ENCODE measurements at places on chromosomes 16 and 17.

DNA sequence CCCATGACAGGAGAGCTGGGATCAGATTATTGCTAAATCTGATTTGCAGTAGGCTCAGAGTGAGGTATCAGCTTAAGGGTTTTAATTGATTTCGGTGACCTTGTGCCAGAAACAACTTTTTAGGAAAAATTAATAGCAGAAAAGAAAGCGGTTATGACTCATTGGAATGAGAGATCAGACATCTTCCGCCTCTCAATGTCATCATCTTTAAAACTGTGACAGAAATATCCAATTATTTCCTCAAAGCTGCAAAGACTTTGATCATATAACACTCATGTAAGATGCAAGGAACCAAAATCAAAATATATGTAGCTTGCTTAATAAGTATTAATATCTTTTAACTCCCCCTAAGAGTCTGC is 190.1 kb upstream of the FOXF1 start:
- no peak for DNase-seq

DNA sequence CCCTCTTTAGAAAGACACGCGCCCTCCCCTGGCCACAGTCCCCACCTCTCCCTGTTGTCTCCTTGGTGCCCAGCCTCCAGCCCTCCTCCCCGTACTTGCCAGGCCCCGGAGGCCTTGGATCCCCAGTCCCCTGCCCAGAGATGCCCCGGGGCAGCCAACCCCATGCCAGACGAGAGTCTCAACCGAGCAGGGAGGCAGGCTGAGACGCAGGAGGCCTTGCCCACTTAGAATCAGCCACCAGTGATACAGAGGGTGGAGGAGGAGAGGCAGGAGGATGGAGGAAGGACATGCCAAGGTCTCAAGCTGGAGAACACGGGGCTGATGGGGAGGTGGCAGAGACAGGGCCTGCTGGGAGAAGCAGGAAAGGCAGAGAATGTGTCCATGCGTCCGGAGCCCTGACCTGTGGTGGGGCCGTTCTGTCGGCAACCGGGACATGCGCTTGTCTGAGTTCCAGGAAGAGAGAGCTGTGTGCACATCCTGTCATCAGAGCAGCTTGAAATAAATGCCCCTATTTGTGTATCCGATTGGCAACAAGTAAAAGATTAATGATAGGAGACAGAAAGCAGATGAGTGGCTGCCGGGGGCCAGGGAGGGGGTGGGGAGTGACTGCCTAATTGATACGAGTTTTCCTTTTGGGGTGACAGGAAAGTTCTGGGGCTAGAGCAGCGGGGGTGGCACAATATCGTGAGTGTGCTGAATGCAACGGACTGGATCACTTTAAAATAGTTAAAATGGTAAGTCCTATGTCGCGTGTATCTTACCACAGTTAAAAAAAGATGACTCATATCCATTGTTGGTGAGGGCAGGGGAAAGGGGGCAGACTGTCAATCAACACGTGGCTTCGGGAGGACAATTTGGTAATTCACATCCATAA is 44.7 kb upstream of the MEAK7 start:
- DNase-seq, result peak; percentile 75

DNA sequence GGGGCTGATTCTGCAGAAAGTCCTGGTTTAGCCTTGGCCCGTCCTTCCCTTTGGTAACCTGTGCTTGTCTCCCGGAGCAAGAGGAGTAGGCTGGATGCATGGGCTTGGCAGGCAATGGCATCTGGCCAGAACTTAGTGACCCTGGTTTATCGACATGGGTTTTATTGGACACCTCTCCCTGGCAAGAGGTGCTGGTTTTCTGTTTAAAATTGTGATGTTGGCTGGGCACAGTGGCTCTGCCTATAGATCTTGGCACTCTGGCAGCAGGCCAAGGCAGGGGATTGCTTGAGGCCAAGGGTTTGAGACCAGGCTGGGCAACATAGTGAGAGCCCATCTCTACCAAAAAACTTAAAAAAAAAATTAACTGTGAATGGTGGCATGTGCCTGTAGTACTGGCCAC is 31.2 kb downstream of the SLC12A3 start:
- no peak for DNase-seq

GRCh38 chr16:85734311-85735017 is 16.4 kb downstream of the C16orf74 start:
- no peak for DNase-seq

- no peak for DNase-seq
Measured at GRCh38 chr16:65202461-65202860, 80.6 kb upstream of the CDH11 start.

Measured in lung microvascular endothelial cell (primary cell).